GM04504 (cell line): ENCODE measurements at places on chromosomes 16 and 17.

DNA sequence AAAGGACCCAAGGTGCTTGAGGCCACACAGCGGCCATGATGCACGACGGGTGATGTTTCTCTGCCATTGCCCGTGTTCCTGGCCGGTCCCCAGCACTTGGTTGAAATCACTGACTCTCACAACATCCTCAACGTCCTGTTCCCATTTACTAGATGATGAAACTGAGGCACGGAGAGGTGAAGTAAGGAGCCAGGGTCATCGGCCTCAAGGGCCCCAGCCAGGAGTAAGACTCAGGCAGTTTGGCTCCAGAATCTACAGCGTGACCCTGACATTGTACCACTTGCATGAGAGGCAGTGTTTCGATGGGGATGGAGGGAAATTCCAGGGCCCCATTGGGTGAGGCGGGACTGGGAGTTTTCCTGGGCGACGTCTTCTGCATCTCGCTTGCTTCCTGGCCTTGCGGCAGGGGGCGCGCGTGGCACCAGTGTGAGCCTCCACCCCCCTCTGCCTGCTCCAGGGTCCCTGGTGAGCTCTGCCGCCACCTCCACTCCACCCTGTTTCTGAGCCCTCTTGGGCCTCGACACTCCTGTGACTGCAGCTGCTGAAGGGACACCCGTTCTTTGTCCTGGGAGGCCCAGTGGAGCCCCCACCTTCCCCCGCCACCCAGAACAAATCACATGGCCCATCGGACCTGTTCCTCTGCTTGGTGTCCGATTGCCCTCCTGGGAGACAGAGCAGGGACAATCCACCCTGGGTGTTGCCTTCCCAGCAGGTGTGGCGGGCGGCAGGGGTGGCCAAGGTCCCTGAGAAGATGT, 133.0 kb upstream of the GSE1 start:
- no peak for DNase-seq

GRCh38 chr16:71526111-71526631, at the start of gene CHST4:
Gene CHST4, plus strand, starts transcription at chr16:71526426. Its CDS starts 10,252 bp downstream, at chr16:71536678.
- DNase-seq = peak; percentile 28

DNA sequence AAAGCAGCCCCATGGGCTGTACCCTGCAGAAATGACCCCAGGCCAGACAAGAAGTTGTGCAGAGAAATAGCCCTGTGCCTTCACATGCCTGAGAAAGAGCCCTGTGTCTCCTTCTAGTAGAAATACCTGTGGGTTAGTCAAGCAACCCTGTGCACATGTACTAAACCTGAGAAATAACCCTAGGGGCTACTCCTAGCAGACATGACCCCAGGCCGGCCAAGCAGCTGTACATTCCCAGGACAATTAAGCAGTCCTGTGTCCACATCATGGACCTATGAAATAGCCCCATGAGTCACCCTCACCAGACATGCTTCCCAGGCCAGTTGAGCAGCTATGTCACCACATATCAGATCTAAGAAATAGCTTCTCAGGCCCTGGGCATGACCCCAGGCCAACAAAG, 519.7 kb upstream of the CA10 start:
- no peak for DNase-seq

- DNase-seq = peak; percentile 66
These were observed 6.0 kb upstream of the RNF213 start for GRCh38 chr17:80254396-80255251.

DNA sequence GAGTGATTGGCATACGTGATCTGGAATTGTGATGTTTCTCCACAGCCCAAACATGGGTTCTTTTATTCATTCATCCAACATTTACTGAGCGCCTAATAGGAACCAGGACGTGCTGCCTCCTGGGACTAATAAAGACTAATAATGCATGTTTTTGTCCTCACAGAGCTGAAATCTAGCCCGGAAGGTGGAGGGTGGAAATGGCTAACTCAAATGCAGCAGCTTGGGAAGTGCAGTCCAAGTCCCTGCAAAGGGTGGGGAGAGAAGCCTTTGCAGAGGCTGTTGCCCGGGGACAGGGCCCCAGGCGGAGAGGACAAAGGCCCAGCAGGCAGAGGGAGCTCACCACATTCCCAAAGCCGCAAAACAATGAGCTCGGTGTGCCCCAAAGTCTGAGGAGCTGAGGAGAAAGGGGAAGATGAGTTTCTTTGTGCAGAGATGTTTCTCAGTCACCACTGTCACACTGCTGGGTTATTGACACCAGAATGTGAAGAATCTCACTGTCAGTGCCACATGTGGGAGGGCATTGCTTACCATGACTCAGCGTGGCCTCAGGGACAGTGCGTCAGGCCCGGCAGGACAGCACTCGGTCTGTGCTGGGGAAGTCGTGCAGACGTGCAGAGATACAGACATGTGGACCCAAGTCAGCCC, 118.2 kb upstream of the CHMP6 start:
- DNase-seq = no peak

- no peak for DNase-seq
These were observed 412.8 kb downstream of the KIF2B start for GRCh38 chr17:54235571-54235970.

GRCh38 chr16:46839986-46840443, 9.0 kb upstream of the C16orf87 start:
- DNase-seq = no peak
